Activated CD4-positive, alpha-beta T cell treated with anti-CD3 and anti-CD28 coated beads, Interleukin-2, amount 10 ng/mL, durations not matched to agents 7 days and 5 days (primary cell): ENCODE measurements at places on chromosomes 5 and 9. TPM values are rescaled to one million over a fixed set of nuclear protein-coding genes. Genes with fewer than 3 reads are reported as not detected.

- no peak overlapping the region for H3K27ac ChIP-seq
- no peak for DNase-seq
- H3K27me3 ChIP-seq: no peaks in the 10 kb centered on the region
- no peak overlapping the region for H3K4me3 ChIP-seq
These were observed 761.2 kb downstream of the MAT2B start for GRCh38 chr5:164266571-164266970.

- H3K4me3 ChIP-seq: no peak overlapping the region
- no peaks in the 10 kb centered on the region for H3K36me3 ChIP-seq
- H3K4me1 ChIP-seq: no peaks in the 10 kb centered on the region
- H3K27me3 ChIP-seq: peaks cover 6% of the 10 kb centered on the region
These were observed 147.1 kb downstream of the ZNF608 start for GRCh38 chr5:124599028-124599973.

DNA sequence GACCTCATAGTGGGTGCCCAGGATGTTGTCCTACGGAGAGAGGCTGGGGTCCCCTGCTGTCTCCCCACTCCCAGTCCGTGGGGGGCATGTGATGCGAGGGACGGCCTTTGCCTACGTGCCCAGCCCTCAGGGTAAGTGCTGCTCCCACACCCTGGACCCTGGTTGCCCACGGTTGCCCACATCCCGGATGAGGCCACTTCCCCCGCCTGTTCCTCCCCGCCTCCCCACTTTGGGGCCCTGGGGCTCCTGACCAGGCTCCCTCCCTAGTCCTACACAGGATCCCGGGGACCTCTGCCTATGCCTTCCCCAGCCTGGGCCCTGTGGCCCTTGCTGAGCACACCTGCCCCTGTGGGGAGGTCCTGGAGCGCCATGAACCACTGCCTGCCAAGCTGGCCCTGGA lies 1.5 kb downstream of the SLC34A1 start:
- no peak overlapping the region for H3K27ac ChIP-seq
- H3K36me3 ChIP-seq: no peaks in the 10 kb centered on the region
- H3K4me1 ChIP-seq: peaks cover 46% of the 10 kb centered on the region
- peaks cover 5% of the 10 kb centered on the region for H3K27me3 ChIP-seq
- H3K4me3 ChIP-seq: no peak overlapping the region

DNA sequence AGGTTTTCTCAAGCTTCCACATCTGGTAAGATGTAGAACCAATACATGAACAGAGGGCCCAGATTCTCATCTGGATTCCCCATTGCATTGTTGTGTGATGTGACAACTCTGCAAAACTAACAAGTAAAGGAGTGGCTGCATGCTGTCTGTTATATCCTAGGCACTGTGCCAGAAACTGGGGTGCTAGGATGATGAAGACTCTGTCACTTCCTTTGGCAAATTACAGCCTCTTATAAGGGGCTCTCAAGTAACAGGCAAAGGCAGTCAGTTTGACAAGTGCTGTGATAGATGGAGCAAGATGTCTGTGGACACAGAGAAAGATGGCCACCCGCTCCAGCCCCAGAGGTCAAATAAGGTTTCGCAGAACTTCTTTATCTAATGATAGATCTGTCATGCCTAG lies 115.7 kb downstream of the PAPPA start:
- H3K4me1 ChIP-seq: no peaks in the 10 kb centered on the region
- no peaks in the 10 kb centered on the region for H3K36me3 ChIP-seq

- no peaks in the 10 kb centered on the region for H3K4me1 ChIP-seq
- peaks cover 28% of the 10 kb centered on the region for H3K27me3 ChIP-seq
- DNase-seq: no peak
- no peak overlapping the region for H3K27ac ChIP-seq
- H3K4me3 ChIP-seq: no peak overlapping the region
These were observed 38.5 kb upstream of the OR2S2 start for GRCh38 chr9:35996358-35996970.

DNA sequence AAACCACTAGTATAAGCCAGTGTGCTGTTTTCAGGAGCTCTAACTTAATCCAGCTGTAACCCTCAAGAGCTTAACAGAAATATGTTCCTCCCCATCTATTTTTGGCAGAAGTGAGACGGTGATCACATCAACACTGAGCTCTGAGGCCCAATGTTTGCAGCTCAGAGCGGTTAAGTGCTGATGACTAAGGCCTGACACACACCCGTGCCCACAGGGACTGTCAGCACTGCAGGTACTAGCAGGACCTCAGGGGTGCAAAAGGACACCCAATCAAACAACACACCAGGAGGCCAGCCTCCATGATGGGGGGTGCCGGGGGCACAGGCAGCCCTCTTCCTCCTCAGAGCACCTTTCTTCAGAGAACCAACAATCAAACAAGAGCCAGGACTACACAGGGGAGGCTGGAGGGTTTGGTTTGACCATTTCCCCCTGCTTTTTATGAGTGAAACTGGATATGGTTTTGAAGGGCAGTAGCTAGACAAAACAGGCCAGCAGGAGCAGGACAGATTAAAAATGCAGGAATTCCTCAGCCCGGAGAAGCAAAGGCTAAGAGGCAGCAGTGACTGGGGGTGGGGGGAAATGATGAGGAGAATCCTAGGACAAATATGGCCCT lies 61.3 kb downstream of the RAPGEF1 start:
- H3K36me3 ChIP-seq: peaks cover 20% of the 10 kb centered on the region
- no peaks in the 10 kb centered on the region for H3K27me3 ChIP-seq
- peak; percentile 75 for DNase-seq
- peak overlapping the region; percentile 92 for H3K27ac ChIP-seq

GRCh38 chr9:125747053-125747764 lies at the start of gene PBX3:
Gene PBX3 (plus strand): TSS chr9:125747373.
- H3K4me3 ChIP-seq: peak within 1 kb of the TSS; percentile 85
- peaks cover 19% of the 10 kb centered on the region for H3K36me3 ChIP-seq
- DNase-seq: peak; percentile 45
- peaks cover 31% of the 10 kb centered on the region for H3K27me3 ChIP-seq
- peak within 1 kb of the TSS; percentile 90 for H3K27ac ChIP-seq

- no peaks in the 10 kb centered on the region for H3K36me3 ChIP-seq
- no peaks in the 10 kb centered on the region for H3K4me1 ChIP-seq
- no peak overlapping the region for H3K27ac ChIP-seq
- DNase-seq: no peak
These were observed 26.2 kb upstream of the WDR41 start for GRCh38 chr5:77518304-77518703.

GRCh38 chr5:1103505-1104326 lies 8.1 kb downstream of the SLC12A7 start:
- H3K27ac ChIP-seq: peak overlapping the region; percentile 98
- H3K36me3 ChIP-seq: peaks cover 51% of the 10 kb centered on the region
- H3K27me3 ChIP-seq: no peaks in the 10 kb centered on the region
- peak overlapping the region; percentile 79 for H3K4me3 ChIP-seq
- DNase-seq: peak; percentile 32

- DNase-seq: peak; percentile 76
- peaks cover 50% of the 10 kb centered on the region for H3K4me1 ChIP-seq
- H3K27ac ChIP-seq: peak overlapping the region; percentile 74
- peaks cover 26% of the 10 kb centered on the region for H3K36me3 ChIP-seq
These were observed 28.4 kb downstream of the TIMD4 start for GRCh38 chr5:156934450-156935211.

DNA sequence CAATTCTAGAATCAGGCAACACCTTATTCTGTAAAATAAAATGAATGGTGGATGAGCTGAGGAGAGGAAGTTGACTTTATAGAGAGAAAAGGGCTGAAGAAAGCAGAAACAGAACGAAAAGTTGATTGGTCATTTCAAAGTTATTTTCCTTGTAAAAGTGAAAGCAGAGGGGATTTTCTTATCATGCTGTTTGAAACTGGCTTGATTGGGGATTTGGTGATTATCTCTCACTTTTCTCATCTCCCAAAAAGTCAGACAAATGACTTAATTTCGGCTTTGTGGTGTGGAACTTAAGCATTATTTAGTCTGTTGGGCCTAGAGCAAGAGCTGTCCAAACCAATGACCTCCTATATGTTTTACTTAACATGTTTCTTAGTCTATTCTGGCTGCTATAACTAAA lies 60.5 kb upstream of the ITGA2 start:
- H3K27ac ChIP-seq: no peak overlapping the region
- H3K4me3 ChIP-seq: no peak overlapping the region
- no peaks in the 10 kb centered on the region for H3K36me3 ChIP-seq
- peaks cover 15% of the 10 kb centered on the region for H3K27me3 ChIP-seq
- no peak for DNase-seq
- peaks cover 6% of the 10 kb centered on the region for H3K4me1 ChIP-seq

- no peaks in the 10 kb centered on the region for H3K27me3 ChIP-seq
- no peak overlapping the region for H3K4me3 ChIP-seq
- H3K4me1 ChIP-seq: no peaks in the 10 kb centered on the region
- no peak overlapping the region for H3K27ac ChIP-seq
- DNase-seq: no peak
These were observed 88.6 kb upstream of the PAPPA start for GRCh38 chr9:116064970-116065369.

DNA sequence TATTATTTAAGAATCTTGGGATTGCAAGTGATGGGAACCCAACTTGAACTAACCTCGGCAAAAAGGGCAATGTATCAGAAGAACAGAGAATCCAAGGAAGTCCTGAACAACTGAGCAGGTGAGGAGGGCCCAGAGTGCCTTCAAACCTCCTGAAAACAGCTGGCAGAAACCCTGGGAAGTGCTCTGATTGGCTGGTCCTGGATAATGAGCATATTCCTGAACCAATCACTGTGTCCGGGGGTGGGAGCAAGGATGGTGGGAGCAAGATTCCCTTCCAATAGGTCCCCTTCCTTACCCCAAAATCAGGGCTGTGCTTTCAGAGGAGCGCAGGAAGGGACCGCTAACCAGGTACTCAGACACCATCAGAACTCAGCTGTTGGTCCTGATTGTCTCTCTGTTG lies 31.9 kb upstream of the TBC1D2 start:
- no peak overlapping the region for H3K4me3 ChIP-seq
- H3K4me1 ChIP-seq: no peaks in the 10 kb centered on the region
- peaks cover 7% of the 10 kb centered on the region for H3K27me3 ChIP-seq
- H3K27ac ChIP-seq: no peak overlapping the region
- no peaks in the 10 kb centered on the region for H3K36me3 ChIP-seq
- no peak for DNase-seq

DNA sequence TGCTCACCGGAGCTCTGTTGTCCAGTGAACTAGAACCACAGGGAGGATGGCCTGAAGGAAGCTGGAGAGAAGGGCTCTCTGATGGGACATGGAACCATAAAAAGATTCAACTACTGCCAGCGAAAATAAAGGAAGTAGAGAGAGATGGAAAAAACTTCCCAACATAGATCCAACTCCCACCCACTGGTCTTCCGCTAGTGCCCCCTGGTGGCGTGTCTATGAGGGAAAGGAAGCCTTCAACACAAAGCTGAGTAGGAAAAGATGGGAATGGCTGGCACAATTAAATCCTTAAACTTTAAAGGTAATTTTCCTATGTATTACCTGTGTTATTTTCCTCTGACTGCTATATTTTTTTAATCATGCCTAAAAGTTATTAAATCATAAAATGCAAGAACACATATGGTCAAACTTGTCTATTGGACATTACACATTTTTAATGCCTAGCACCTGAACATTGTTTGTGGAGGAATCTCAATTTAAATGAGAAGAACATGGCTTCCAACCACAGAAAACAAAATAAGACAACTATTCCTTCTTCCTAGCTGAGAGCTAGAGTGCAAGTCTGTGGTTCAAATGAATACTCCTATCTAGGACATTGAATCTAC lies 51.5 kb downstream of the CEP120 start:
- H3K4me3 ChIP-seq: no peak overlapping the region
- DNase-seq: peak; percentile 9
- H3K27ac ChIP-seq: no peak overlapping the region
- no peaks in the 10 kb centered on the region for H3K4me1 ChIP-seq
- H3K27me3 ChIP-seq: no peaks in the 10 kb centered on the region

GRCh38 chr9:133437753-133438531 lies 15.8 kb downstream of the ADAMTS13 start:
- H3K4me1 ChIP-seq: no peaks in the 10 kb centered on the region
- no peak for DNase-seq
- no peak overlapping the region for H3K4me3 ChIP-seq
- no peak overlapping the region for H3K27ac ChIP-seq
- H3K27me3 ChIP-seq: no peaks in the 10 kb centered on the region

DNA sequence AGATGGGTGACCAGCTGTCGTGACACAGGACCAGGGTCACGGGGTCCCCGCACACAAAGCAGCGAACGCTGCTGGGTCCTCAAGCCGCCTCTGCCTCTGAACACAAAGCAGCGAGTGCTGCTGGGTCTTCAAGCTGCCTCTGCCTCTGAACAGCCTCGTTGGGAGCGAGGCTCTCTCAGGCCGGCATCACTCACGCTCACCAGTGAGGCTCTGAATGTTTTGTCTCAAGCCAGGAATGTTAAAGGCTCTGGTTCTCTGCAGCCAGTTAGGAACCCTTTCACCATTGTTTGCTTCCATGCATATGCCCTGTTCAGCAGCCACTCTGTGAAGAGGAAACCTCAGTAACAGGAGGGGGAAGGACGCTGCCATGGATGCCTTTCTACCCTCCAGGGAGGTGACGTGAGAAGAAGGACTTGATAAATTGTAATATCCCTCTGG lies 82.7 kb upstream of the TAF11L2 start:
- no peaks in the 10 kb centered on the region for H3K4me1 ChIP-seq
- H3K27ac ChIP-seq: no peak overlapping the region
- no peak overlapping the region for H3K4me3 ChIP-seq
- H3K27me3 ChIP-seq: no peaks in the 10 kb centered on the region
- H3K36me3 ChIP-seq: no peaks in the 10 kb centered on the region
- no peak for DNase-seq

DNA sequence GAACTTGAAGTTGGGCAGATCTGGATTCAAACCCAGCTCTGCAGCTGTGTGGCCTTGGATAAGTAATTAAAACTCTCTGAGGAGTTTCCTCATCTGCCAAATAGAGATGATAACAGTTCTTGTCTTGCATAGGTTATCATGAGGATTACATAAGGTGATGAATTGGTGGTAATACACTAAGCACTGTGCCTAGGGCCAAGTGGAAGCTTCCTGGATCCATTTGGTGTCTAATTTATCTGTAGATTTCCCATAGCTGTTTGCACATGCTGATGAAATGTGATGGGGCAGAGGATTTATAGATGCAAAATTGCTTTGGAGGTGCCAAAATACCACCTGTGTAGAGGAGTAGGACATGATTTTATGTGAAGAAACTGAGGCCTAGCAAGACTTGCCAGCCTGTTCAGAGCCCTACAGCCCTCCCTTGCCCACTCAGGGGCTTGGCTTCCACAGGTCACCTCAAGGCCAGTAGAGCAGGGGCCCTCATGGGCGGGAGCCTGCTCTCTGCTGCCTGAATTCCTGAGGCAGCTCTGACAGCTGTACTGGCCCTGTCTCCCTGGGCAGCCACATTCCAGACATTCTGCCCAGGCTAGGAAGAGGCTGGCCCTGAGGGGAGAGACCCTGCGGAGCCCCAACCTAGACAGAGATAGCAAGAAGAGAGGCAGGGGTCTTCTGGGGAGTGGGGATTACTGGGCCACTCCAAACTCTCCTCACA lies 5.9 kb upstream of the FAT2 start:
- no peaks in the 10 kb centered on the region for H3K27me3 ChIP-seq
- peak overlapping the region; percentile 51 for H3K27ac ChIP-seq

The GABRA1 gene
- total RNA-seq: not detected

The TOR2A gene
- total RNA-seq: 21.7 TPM

The FGF10 gene
- total RNA-seq: not detected

The NR5A1 gene
- total RNA-seq: not detected
